ENCODE measurements at places on chromosomes 1 and 21. TPM values are rescaled to one million over a fixed set of nuclear protein-coding genes. Genes with fewer than 3 reads are reported as not detected.
A peak's percentile ranks its signal among the peaks of the same experiment; 100 is the strongest.

IVNS1ABP gene
- 292 TPM for total RNA-seq

TMCO2 gene
- total RNA-seq = not detected

CSMD2 gene
- total RNA-seq = not detected

NEXN gene
- 0.50 TPM for total RNA-seq

DMRTA2 gene
- total RNA-seq = not detected

PDE9A gene
- total RNA-seq = 18.3 TPM

PLA2G5 gene
- total RNA-seq = not detected

OSCP1 gene
- total RNA-seq = 1.3 TPM

LRRIQ3 gene
- 2.6 TPM for total RNA-seq

F11R gene
- total RNA-seq = 14.6 TPM

PRKAA2 gene
- 0.03 TPM for total RNA-seq

AMIGO1 gene
- total RNA-seq = 16.9 TPM

ESPN gene
- total RNA-seq = 9.2 TPM

SDE2 gene
- total RNA-seq = 21.6 TPM

VWA1 gene
- total RNA-seq = not detected

FAM151A gene
- not detected for total RNA-seq

S100A14 gene
- not detected for total RNA-seq

DNA sequence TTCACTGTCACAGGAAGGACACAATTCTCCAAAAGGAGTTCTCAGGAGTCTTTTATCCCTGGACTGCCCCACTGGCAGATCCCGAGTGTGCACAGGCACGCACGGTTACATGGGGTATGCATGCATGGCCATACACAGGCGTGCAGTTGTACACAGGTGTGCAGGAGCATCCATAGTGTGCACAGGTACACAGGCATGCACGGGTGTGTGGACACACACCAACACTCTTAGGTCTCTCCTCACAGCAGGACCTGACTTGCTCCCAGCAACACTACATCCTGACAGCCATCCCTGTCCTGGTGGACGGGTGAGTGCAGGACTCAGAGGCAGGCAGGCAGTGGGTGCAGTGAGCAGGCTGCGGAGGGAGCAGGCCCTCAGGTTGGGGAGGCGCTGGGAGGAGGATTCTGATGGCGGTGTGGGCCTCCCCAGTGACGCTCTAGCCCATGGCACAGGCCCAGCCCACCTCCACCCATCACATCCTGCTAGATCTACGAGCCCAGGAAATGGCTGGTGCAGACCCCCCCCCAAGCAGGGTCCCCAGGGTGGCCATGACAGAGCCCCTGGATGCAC, 28.4 kb downstream of the SLC19A1 start:
- DNase-seq = no peak

GRCh38 chr1:79501153-79501552, 494.6 kb upstream of the ADGRL4 start:
- no peak for DNase-seq

DNA sequence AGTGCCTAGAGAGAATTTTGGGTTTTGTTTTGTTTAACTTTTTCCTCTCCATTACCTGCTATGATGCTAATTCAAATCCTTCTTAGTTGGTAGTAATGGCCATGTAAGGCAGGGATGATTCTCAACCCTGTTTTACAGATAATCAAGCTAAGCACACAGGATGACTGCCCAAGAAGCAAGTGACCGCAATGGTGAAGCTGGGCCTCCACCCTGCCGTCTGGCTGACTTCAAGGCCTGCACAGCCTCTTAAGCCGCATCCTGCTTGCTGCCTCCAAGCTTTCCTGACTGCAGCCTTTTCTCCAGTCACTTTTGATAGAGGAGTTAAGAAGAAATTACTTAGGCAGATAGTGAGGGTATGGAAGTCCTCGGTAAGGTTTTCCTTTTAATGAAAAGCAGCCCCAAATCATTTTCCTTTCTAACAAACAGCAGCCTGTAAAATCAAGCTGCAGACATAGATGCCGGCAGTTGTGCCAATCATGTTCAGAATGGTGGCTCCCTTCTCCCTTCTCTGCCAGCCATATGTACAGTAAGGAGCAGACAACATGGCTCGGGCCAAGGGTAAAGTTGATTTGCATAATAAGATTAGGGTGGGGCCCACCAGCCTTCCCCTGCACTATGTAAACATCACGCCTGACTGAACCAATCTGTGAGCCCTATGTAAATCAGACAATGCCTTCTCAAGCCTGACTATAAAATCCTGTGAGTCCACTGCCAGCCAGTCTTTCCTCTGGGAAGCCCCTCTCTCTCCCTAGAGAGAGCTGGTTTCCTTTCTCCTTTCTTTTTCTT, 8.8 kb upstream of the CTBS start:
- DNase-seq = no peak

- no peak for DNase-seq
Observed at GRCh38 chr1:61358770-61359455, 276.6 kb downstream of the NFIA start.

GRCh38 chr1:153094426-153094825, at the start of gene SPRR2E:
Gene SPRR2E, minus strand, starts transcription at chr1:153094526. Its CDS starts 775 bp downstream, at chr1:153093751.
- no peak for DNase-seq

DNA sequence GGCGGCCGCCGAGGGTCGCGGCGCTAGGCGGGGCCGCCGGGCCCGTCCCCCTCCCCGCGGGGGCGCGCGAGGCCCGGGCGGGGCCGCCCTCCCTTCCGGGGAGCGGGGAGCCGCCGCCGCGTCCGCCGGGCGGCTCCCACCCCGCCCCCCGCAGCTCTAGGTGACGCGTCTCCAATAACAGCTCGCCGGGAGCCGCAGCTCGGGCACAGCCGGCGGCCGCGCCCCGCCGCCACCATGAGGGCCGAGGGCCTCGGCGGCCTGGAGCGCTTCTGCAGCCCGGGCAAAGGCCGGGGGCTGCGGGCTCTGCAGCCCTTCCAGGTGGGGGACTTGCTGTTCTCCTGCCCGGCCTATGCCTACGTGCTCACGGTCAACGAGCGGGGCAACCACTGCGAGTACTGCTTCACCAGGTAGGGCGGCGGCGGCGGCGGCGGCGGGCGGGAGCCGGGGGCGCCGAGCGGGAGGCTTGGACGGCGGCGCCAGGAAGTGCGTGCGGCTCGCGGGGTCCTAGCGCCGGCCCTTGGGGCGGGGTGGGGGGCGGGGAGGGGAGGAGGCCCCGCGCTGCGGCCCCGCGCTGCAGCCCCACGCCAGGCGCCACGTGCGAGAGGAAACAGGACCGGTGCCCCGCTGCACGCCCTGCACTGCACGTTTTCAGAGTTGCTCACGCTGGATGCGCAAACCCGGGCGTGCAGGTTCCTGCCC, at the start of gene SMYD2:
SMYD2 (plus strand) TSS at position 139 of the 699 bp plus-strand sequence; CDS start at position 235, 96 bp downstream.
- peak; percentile 50 for DNase-seq

DNA sequence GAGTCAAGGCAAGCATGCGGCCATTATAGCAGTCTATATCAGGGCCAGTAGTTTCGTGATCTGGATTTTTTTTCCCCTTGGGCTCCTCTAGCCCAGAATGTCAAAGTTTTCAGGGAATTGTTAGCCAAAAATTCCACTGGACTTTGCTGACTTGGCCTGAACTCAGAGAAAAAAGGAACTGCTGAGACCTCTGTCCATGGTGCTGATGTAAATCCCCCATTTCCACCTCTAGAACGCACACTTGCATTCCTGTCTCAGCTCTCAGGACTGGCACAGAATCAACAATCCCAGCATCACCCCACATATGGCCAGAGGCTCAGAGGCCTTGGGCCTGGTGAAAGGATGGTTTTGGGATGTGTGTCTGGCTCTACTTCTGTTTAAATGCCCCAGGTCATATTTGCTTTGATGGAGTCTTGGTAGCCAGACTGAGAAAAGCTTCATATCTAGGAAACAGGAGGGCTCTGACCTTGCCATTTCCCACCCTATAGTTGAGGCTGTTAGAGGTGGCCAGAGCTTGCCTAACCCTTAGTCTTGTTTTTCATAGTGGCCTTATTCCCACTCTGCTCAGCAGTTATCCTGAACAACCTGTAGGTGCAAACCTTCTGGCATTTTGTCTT, 16.9 kb upstream of the EFCAB14 start:
- no peak for DNase-seq

DNA sequence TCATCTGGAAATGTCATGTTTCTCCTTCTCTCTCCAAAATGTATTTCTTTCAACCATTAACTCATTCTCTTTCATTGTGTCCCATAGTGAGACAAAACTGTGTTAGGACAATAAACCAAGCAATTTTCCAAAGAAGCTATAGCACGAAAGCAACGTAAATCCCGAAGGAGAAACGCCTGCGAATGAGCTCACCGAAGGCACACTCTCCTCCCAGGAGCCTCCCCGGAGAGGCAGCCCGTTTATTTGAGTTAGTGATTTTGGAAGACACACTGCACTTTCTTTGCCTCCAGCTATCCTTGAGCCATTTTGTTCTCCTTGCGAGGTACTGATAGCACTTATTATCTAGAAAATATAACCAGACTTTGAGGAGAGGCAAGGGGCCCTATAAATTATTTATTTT, 41.2 kb downstream of the RSPH1 start:
- DNase-seq = no peak

DNA sequence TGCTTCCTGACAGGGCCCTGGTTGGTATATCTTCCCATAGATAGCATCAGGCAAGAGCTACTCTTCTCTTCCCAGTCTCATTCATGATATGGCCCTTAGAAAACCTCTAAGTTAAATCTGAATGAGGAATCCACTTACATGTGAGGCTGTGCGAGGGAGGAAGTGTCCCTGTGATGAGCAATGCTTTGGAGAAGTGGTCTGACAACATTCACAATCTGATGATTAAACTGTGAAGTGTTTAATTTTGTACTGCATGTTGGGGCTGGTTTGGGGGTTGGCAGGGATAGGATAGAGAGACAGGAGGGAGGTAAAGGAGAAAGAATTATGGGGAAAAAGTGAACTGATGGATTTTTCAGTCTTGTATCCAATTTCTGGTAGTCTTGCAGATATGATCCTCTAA, 421.2 kb upstream of the DAB1 start:
- no peak for DNase-seq

- no peak for DNase-seq
Observed at GRCh38 chr1:21912038-21912758, 24.9 kb downstream of the HSPG2 start.

GRCh38 chr1:18316764-18317163, 164.0 kb upstream of the KLHDC7A start:
- DNase-seq = no peak

- no peak for DNase-seq
Observed at GRCh38 chr1:234503193-234504050, 24.4 kb upstream of the TARBP1 start.

- no peak for DNase-seq
Observed at GRCh38 chr1:86692641-86693040, 11.7 kb upstream of the SH3GLB1 start.

DNA sequence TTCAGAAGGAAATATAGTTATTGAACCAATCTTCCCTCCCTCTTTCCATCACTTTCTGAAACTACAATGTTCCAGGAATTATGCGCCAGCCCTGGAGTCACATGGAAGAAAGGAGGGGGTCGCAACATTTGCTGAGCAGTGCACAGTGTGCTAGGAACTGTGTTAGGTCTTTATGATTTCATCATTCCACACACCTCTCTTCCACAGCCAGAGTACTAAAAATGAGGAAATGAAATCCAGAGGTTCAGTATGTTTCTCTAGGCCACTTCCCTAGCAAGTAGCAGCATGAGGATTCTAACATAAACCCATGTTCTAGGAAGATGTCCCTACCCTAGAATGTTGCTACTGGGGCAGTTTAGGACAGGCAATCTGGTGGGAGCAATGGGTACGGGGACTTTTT, 158.1 kb downstream of the SLC45A1 start:
- no peak for DNase-seq

- DNase-seq = no peak
Observed at GRCh38 chr1:115428676-115429075, 90.6 kb upstream of the NGF start.

DNA sequence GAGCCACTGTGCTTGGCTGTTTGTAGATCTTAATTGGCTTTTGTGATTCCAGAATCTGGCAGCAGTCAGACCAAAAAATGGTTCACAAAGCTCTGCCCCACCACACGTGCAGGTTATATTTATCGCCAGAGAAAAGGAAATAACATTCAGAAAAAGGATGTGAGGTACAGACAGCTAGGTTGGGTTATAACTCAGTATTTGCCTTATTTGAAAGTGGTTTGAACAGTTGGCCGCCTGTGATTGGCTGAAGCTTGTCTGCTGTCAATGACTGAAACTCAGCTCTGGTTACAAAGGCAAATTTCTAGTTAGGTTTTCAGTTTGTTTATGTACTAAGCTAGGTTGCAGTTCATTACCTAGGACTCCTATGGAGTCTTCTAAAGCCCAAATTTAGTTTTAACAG, 9.6 kb downstream of the SH3BGR start:
- no peak for DNase-seq

- no peak for DNase-seq
Observed at GRCh38 chr1:115652236-115652788, 10.5 kb downstream of the VANGL1 start.

- DNase-seq = no peak
Observed at GRCh38 chr21:34243562-34243961, 120.2 kb upstream of the KCNE2 start.

DNA sequence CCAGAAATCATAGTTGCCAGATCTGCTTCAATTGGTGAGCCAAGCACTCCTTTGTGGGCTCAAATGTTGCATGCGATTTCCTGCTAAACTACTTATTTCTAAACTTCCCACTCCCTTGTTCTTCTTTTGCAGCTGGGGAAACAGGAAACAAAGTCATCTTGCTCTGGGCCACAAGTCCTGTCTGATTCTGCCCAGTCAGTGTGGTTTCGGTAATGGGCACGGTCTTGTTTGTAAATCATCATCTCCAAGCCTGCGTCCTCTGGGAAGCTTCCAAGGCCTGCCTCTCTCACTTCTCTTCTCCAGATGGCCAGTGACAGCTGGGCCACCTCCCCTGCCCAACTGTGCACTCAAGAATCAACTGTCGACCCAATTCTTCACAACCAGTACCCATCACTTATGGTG, 4.4 kb downstream of the S100A8 start:
- DNase-seq = no peak

GRCh38 chr1:71743862-71744261, 538.5 kb downstream of the NEGR1 start:
- no peak for DNase-seq

GRCh38 chr1:40311692-40312091, 5.4 kb downstream of the COL9A2 start:
- no peak for DNase-seq

- DNase-seq = no peak
Observed at GRCh38 chr1:96464066-96464465, 257.5 kb upstream of the PTBP2 start.

- no peak for DNase-seq
Observed at GRCh38 chr1:12437629-12438028, 180.4 kb downstream of the DHRS3 start.

DNA sequence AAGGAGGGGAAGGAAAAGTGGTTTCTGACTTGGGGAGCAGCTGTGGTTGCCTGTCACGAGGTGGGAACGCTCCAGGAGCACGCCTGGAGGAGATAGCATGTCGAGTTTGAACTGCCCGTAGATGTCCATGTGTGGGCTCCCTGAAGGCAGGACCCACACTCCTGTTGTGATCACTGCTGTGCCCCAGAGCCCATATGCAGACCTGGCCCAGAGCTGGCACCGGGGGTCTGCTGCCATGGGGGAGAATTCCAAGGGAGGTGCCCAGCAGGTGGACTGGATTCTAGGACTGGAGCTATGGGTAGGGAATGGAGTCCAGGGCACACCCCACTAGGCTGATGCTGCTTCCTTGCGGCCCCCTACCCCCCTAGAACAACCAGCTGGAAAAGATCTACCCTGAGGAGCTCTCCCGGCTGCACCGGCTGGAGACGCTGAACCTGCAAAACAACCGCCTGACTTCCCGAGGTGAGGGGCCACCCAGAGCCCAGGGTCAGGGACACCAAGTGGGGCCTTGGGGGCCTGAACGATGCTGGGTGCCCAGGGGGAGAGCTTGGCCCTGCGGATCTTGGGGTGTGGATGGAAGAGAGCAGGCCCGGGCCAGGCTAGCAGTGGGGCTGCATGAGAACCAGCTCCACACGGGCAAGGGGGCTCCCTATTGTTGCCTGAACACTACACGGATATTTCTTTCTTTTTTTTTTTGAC, 9.3 kb downstream of the PODN start:
- DNase-seq = no peak
